ENCODE measurements at places on chromosomes 6 and 20.

- DNase-seq, result no peak
Observed at GRCh38 chr6:98433325-98434056, 400.9 kb upstream of the POU3F2 start.

- DNase-seq, result no peak
Observed at GRCh38 chr6:140909156-140909555, 1223.6 kb upstream of the GJE1 start.

GRCh38 chr20:63536241-63536977 lies 767 bp downstream of the PTK6 start:
- DNase-seq, result no peak

GRCh38 chr6:167811040-167811439 lies 15.7 kb upstream of the AFDN start:
- no peak for DNase-seq

DNA sequence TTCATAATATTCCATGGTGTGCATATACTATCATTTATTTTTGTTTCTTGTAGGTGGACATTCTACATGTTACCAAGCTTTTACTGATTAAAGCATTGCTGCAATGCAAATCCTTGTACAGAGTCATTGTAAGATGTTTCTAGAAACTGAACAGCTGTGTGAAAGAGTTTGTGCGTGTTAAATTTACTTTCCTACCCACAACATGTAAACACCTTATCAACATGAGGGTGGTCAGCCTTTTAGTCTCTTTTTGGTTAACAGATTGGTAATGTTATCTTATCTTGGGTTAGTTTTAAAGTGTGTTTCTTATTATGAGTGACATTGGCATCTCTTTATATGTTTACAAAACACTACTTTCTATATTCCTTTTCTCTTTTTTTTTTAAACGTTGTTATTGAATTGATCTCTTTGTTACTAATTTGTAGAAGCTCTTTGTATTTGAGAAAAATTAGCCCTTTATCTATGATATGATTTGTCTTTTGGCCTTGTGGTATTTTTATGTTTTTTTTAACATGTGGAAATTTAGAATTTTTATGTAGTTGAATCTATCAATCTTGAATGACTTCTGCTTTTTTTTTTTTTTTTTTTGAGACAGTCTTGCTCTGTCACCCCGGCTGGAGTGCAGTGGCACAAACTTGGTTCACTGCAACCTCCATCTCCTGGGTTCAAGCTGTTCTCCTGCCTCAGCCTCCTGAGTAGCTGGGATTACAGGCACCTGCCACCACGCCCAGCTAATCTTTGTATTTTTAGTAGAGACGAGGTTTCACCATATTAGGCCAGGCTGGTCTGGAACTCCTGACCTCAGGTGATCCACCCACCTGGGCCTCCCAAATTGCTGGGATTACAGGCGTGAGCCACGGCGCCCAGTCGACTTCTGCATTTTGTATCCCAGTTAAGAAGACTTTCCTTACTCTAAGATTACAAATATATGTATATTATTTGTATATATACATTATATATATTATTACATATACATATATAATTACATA lies 112.1 kb downstream of the TCP11 start:
- no peak for DNase-seq

- DNase-seq, result no peak
Observed at GRCh38 chr6:2485116-2485515, 239.7 kb upstream of the GMDS start.

- DNase-seq, result no peak
Observed at GRCh38 chr6:15338476-15338875, 92.6 kb downstream of the JARID2 start.

DNA sequence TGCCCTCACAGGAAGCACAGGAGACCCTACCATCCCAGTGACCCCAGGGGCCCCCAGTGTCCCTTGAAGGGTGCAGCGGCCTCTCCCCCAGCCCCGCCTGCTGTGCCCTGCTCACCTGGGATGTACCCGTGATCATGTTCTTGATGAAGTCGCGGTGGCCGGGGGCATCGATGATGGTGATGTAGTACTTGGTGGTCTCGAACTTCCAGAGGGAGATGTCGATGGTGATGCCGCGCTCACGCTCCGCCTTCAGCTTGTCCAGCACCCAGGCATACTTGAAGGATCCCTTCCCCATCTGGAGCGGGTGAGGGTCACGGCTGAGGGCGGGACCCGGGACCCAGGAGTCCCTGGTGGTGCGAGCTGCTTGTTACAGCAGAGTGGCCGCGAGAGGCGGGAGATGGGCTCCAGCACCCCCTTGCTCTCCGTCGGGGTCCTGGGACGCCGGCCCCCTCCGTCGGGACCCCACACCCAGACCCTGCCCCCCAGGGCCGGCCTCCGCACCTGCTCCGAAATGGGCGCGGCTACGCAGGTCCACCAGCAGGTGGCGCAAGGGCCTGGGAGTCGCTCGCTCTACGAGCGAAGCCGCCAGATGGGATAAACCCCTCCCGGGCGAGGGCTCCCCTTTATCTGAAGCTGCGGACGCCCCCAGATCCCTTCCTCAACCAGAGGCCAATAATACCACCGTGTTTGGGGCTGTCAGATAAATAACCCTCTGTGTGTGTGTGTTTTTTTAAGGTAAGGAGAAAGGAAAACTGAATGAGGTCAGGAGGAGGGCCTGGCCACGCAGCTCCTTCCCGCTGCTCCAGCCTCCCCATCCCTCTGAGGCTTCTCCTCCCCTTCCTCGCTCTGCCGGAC lies 2.9 kb downstream of the EEF1A2 start:
- peak; percentile 78 for DNase-seq

DNA sequence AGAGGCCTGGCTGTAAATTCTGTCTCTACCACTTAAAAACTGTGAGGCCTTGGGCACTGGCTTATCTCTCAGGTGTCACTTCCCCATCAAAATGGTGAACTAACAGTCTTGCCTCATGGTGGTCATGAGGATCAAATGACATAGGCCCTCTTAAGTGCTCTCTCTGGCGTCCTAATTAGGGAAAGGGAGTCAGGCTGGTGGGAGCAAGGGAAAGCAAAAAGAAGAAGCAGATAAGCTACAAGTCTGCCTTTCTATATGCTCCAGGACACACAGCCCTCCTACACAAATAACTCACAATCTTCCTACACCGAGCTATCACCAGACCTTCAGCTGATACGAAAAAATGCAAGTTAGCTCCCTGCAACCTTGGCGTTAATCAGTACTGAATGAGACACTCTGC lies 19.5 kb upstream of the SLC22A16 start:
- DNase-seq, result no peak

GRCh38 chr6:81451787-81452186 lies 300.7 kb downstream of the TENT5A start:
- DNase-seq, result no peak

DNA sequence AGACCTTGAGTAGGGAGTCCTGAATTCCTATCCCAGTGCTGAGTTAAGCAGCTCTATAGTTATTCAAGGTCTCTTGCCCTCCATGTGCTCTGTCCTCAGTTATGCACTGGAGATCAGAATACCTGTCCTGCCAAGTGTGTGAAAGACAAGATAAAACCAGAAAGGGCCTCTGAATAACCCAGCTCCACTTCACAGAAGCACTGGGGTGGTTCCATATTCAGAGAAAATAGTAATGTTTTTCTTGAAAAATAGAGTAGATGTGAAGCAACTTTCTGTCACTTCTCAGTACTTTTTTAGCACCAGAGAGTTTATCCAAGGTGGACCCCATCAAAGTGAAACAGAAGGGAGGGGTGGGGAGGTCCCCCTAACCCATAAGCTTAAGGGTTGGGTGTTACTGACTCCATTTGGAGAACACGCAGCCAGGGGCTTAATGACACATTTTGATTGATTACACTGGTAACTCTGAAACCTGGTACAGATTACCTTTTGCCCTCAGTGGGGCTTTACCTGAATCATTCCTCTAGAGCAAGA lies 509.8 kb upstream of the JARID2 start:
- no peak for DNase-seq

GRCh38 chr6:117167520-117168271 lies 97.7 kb upstream of the VGLL2 start:
- DNase-seq, result no peak

GRCh38 chr20:14928083-14928482 lies 590.7 kb upstream of the FLRT3 start:
- DNase-seq, result no peak

GRCh38 chr6:85354761-85355618 lies 94.9 kb upstream of the NT5E start:
- peak; percentile 77 for DNase-seq

GRCh38 chr6:41040101-41040939 lies 1.3 kb upstream of the UNC5CL start:
- peak; percentile 26 for DNase-seq

GRCh38 chr20:53322651-53323050 lies 271.0 kb downstream of the ZNF217 start:
- peak; percentile 26 for DNase-seq

DNA sequence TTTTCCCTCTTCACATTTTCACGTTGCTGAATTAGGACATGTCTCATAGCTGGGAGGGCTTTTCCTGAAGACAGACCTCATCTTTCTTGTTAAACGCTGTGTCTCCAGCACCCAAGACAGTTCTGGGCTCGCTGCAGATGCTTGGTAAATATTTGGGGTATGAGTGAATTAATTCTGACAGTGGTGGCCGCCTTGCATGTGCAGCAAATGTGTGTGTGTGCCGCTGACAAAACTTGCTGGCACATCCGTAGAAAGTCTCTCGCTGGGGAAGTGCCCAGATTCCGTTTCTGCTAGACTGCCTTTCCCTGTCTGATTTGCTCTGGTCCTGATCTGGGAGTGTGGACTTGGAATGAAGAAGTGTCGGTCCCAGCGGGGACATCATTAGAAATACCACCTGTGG lies 48.2 kb upstream of the ZNFX1 start:
- DNase-seq, result no peak

- no peak for DNase-seq
Observed at GRCh38 chr20:59776059-59776603, 157.3 kb downstream of the SYCP2 start.

GRCh38 chr6:33693186-33694105 lies 18.1 kb downstream of the UQCC2 start:
- no peak for DNase-seq

- no peak for DNase-seq
Observed at GRCh38 chr20:36756496-36756895, 10.6 kb upstream of the NDRG3 start.

- DNase-seq, result no peak
Observed at GRCh38 chr6:134405386-134406087, 87.6 kb upstream of the SGK1 start.

GRCh38 chr6:90221403-90221802 lies 75.2 kb downstream of the BACH2 start:
- no peak for DNase-seq
